ENCODE measurements at places on chromosomes 1 and 21. TPM values are rescaled to one million over a fixed set of nuclear protein-coding genes. Genes with fewer than 3 reads are reported as not detected.

- no peak for DNase-seq
Observed at GRCh38 chr1:112063781-112064728, 74.6 kb upstream of the KCND3 start.

CD34 gene
- total RNA-seq: 0.41 TPM

- no peak for DNase-seq
Observed at GRCh38 chr1:40899230-40899870, 37.2 kb upstream of the CITED4 start.

LRRC8B gene
- total RNA-seq: 19.0 TPM

UBXN10 gene
- 0.96 TPM for total RNA-seq

DNA sequence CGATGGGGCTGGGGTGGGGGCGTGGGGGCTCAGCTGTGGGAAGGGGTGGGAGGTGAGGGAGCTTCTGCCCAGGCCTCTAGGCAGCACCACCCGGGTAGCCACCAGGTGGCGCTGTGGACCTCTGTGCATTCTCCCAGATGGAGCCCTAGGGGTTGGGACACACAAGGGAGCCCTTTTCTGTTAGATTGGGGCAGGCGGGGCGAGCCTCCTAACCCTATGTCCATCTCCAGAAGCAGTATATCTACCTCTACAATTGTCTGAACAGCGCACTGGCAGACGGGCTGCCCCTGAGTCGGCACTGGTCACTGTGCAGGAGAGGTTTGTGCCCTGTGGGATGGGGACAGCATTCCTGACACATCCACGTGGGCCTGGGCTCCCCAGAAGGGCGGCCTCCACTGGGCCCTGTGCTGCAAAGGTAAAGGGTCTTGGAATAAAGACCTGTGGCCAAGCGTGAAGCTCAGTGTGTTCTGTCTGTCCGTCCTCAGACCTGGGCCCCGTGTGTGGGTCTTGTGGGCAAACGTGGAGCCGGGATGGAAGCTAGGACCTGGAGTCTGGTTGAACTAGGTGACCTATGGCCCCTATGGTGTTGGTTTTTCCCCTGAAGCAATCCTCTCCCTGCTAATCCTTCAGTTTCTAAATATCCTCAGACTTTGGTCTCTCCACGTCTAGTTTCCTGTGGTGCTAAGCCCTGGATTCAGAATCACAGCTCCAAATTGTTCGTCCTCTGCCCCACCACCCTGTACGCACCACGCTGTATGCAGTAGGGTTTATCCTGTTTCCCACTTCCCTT lies 4.4 kb upstream of the LGR6 start:
- no peak for DNase-seq

- no peak for DNase-seq
Observed at GRCh38 chr1:67031121-67031858, 22.7 kb downstream of the SLC35D1 start.

DNA sequence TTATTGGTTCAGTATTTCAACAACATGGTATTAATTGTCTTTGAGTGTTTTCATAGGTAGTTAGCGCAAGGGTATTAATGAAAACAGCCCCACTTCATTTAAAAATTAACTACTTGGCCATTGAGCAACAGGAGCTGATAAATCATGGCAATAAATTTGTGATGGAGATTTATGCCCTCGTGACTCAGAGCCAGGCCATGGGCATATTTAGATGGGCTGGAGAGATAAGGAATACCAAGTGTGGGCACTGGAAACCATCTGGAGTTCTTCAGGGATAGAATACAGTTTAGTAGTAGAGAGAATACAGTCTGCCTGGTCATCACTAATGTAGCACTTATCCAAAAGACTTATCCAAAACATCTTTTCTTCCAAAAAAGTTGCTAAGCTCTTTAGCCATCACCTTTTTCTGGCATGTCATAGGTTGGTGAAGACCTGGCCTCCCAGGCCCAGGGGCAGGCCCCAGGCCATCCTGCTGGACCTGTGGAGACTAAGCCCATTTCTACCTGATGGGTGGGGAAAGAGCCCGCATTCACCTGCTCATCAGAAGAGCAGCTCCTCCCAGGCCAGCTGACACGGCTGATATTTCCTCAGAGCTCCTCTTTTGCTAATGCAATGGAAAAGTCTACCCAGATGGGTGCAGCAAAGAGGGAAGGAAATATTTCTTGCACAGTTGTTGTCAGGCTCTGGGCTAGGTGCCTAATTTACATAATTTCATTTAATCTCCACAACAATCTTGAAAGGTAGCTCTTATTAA lies 238.0 kb downstream of the TM2D1 start:
- DNase-seq: no peak

GRCh38 chr1:195243492-195243891 lies 1364.7 kb downstream of the KCNT2 start:
- DNase-seq: no peak

GRCh38 chr1:157916887-157917570 lies 75.4 kb upstream of the CD5L start:
- DNase-seq: no peak

TMEM269 gene
- 0.04 TPM for total RNA-seq

All from kidney epithelial cell (primary cell).